CD4-positive, alpha-beta T cell treated with Interleukin-21 for 1 hour (primary cell): ENCODE measurements at places on chromosomes 4 and X.

- DNase-seq, result no peak
Observed at GRCh38 chrX:54194982-54195588, 12.0 kb upstream of the FAM120C start.

- peak; percentile 69 for DNase-seq
Observed at GRCh38 chr4:173168396-173169177, at the start of gene GALNT7. GALNT7 (plus strand) TSS chr4:173168811; CDS start chr4:173168836, 25 bp downstream.

- peak; percentile 7 for DNase-seq
Observed at GRCh38 chrX:14697451-14697850, 168.1 kb downstream of the GLRA2 start.

GRCh38 chr4:187478292-187479140, 517.1 kb upstream of the ZFP42 start:
- DNase-seq, result no peak

DNA sequence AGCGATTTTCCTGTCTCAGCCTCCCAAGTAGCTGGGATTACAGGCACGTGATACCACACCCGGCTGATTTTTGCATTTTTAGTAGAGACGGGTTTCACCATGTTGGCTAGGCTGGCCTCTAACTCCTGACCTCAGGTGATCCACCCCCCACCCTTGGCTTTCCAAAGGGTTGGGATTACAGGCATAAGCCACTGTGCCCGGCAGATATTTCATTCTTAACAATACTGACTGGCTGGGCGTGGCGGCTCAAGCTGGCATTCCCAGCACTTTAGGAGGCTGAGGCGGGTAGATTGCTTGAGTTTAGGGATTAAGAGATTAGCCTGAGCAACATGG, 1.3 kb downstream of the PQBP1 start:
- DNase-seq, result no peak

- no peak for DNase-seq
Observed at GRCh38 chrX:51155157-51155556, 177.5 kb upstream of the NUDT10 start.
